H1 (cell line): ENCODE measurements at places on chromosomes 16 and 17. TPM values are rescaled to one million over a fixed set of nuclear protein-coding genes. Genes with fewer than 3 reads are reported as not detected.

GRCh38 chr17:7886227-7887037 is 2.2 kb upstream of the CHD3 start:
- no peak for DNase-seq

GRCh38 chr16:6958184-6958583 is 374.5 kb upstream of the RBFOX1 start:
- no peak for DNase-seq

CD7 gene
- 0.86 and 1.3 TPM in 2 replicates for total RNA-seq

ZC3H7A gene
- 42.5 and 55.9 TPM in 2 replicates for total RNA-seq

SP6 gene
- 1.5 and 1.6 TPM in 2 replicates for total RNA-seq

GRCh38 chr16:78638371-78638770 is 538.9 kb downstream of the WWOX start:
- no peak for DNase-seq

DNA sequence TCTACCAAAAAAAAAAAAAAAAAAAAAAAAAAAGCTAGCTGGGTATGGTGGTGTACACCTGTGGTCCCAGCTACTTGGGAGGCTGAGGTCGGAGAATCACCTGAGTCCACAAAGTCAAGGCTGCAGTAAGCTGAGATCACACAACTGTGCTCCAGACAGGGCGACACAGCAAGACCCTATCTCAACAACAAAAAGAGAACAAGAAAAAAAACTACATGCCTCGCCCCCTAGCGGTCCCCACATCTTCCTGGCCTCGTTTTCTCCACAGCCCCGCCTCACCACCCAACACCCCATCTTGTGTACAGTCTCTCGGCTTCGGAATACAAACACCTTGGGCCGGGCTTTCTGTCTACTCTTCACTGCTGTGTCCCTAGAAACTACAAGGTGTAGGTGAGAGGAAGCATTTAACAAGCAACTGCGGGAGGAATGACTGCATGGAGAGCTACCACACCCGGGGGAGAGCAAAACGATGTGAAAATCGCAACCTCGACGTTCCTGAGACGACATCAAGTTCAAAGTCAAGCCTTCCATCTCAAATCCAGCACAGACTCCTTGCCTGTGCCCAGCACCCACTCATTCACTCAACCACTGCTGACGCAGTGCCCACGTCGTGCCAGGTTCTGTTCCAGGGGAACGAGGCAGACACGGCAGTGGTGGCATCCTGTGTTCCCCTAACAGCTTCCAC is 9.0 kb downstream of the NTAN1 start:
- DNase-seq = no peak

DNA sequence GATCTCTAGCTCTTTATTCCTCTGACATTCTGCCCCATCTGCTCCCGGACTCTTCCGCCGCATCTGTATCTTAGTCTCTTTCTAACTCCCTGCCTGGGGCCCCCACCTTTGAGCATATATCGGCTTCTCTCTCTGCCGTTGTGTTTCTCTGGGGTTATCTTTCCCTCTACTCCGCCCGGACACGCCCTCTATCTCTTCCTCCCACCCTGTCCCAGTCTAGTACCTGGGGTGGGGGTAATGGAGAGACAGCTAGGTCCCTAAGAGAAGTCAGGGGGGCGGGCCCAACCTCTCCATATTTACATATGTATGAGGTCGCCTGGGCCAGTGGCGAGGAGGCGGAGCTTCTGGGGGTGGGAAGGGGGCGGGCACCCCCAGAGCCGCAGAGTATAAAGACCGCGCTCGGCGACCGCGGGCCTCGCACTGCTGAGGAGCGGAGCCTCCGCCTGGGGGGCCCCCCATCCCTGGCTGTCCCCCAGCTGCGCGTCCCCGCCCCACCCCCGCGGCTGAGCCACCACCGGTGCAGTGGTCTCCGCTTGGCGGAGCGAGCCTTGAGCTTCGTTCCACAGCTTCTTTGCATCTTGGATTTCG is at the start of gene ATP1B2:
Gene ATP1B2, plus strand, starts transcription at position 418 of the 588 bp plus-strand sequence. CDS start 593 bp downstream, outside the sequence.
- DNase-seq = peak; percentile 90

DNA sequence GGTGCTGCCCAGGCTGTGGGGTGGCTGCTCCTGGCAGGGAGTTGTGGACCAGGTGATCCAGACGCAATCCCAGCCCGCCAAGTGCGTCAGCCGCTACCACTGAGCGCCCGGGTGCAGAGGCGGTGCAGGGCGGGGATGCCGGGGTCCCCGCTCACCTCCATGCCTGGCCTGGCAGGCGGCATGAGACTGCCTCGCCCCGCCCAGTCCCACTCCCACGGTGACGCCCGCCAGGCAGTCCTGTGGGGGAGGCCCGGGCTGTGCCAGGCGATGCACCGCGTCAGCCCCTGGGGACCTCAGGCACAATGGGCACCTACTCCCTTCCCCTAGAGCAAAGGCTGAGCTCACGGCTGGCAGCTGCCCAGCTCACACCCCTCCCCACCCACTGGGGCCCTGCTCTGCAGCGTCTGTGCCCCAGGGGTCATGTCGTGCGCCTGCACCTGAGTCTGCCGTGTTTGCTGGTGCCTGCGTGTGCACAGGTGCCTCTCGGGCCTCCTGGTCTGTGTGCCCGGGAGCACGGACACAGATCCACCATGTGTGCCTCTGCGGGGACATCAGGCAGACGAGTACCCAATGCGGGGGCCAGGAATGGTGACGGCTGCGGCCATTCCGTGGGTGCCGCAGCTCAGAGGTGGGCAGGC is 5.3 kb downstream of the RPUSD1 start:
- no peak for DNase-seq

TNFSF12 gene
- total RNA-seq = 5.5 and 7.2 TPM in 2 replicates

NPIPB6 gene
- total RNA-seq = 1.9 TPM in 2 replicates

CNTNAP4 gene
- not detected in 2 replicates for total RNA-seq

KRTAP3-3 gene
- not detected in 2 replicates for total RNA-seq

DNA sequence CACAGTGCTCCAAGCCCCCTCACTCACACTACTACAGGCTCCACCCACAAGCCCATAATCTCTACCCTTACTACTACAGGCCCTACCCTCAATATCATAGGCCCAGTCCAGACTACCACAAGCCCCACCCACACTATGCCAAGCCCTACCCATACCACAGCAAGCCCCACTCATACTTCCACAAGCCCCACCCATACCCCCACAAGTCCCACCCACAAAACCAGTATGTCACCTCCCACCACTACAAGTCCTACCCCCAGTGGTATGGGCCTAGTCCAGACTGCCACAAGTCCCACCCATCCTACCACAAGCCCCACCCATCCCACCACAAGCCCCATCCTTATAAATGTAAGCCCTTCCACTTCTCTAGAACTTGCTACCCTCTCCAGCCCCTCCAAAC is 13.8 kb downstream of the RIPOR1 start:
- DNase-seq = no peak

DNA sequence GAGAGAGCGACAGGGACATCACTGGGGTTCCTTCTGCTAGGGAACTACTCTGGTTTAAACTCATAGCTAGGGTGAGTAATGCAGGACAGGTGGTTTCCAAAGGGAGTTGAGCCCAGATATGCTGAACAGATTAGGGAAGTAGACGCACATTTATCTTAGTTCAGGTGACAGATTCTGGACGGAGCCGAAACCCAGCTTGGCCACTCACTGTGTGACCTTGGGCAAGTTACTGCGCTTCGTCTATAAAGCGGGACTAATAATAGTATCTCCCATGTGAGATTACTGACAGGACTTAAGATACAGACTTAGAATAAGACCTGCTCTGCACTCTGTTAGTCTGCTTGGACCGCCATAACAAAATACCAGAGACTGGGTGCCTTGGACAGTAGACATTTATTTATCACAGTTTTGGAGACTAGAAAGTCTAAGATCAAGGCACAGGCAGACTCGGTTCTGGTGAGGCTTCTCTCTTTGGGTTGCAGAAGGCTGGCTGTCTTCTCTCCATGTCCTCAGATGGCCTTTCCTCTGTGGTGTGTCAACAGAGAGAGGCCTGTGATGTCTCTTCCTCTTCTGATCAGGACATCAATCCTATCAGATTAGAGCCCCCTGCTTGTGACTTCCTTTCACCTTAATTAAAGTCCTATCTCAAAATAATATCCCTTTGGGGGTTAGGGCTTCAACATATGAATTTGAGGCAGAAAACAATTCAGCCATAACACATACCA is 12.1 kb downstream of the SCNN1G start:
- no peak for DNase-seq

GRCh38 chr16:14056970-14057369 is 14.1 kb upstream of the MRTFB start:
- no peak for DNase-seq

COX6A2 gene
- not detected in 2 replicates for total RNA-seq

DNA sequence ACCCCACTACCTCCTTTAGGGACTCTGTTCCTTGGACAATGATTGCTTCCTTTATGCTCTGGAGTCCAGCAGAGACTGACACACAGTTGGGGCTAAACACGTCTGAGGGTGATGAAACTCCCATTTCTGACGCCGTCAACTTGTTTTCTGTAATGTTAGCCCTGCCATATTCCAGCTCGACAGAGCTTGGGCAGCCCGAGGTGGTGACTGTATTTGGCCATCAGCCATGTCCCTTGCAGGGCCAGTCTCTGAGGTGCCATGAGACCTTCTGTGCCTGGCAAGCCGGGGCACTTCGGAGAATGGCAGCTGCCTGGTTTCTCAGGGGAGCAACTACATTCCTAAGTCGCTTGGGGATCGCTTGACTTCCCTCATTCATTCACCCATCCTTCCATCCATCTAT is 278.9 kb upstream of the TNRC6C start:
- DNase-seq = no peak

DNA sequence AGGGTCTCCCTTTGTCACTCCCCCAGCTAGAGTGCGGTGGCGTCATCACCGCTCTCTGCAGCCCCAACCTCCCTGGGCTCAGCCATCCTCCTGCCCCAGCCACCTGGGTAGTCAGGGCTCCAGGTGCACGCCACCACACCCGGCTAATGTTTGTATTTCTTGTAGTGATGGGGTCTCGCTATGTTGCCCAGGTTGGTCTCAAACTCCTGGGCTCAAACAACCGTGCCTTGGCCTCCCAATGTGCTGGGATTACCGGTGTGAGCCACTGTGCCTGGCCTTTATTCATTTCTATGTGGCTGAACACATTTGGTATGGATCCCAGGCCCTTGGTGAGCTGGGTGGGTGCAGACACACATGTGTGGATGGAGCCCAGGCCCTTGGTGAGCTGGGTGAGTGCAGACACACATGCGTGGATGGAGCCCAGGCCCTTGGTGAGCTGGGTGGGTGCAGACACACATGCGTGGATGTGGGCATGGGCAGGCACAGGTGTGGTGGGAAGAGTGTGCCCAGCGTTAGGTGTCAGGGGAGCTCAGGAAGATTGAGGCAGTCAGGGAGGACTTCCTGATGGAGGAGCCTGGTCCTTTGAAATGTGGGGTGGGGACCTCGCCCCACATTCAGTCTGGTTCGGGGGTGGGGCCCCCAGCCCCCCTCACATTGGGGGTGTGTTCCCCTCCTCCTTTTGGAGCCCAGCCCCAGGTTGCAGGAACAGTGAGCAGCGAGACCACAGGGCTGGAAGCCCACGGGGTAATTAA is 37.1 kb downstream of the SOX8 start:
- DNase-seq = no peak

GRCh38 chr17:4604111-4604644 is 19.8 kb downstream of the SMTNL2 start:
- DNase-seq = no peak

DNA sequence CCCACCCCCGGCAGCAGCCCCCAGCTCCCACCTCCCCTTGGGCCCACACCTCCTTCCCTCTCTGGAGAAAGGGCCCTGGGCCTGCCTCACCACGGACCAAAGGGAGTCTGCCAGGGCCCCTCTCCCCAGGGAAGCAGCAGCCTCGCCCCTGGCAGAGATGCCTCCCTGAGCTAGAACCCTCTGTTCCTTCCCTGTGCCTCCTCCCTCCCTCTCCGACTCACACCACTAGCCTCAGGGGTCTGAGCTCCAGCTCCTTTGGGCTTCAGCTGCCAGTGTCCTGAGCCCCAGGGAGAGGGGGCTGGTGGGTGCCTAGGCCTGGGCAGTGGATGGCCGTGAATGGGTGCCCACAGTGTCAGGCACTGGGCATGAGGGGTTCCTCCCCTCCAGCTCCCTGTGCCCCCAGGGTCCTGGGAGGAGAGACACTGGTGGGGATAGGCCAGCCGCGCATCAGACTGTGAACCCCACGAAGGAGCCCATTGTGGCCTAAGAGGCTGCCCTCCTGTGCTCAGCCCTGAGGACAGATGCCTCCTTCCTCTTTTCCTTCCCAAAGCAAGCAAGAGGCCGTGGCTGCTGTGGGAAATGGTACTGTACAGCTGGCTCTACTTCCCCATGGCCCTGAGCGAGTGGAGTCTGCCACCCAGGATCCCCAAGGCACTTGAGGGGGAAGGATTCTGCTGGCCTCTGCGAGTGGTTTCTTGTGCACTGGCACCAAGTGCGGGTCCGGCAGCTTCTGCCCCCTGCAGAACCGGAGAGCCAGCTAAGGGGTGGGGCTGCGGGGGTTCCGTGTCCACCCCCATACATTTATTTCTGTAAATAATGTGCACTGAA is 20.7 kb downstream of the MMP15 start:
- no peak for DNase-seq

- no peak for DNase-seq
Observed at GRCh38 chr17:76883744-76884525, 15.7 kb downstream of the MGAT5B start.

- no peak for DNase-seq
Observed at GRCh38 chr16:85227084-85227945, 115.0 kb upstream of the CIBAR2 start.

GRCh38 chr16:85667261-85667660 is 21.5 kb downstream of the GINS2 start:
- DNase-seq = no peak

DNA sequence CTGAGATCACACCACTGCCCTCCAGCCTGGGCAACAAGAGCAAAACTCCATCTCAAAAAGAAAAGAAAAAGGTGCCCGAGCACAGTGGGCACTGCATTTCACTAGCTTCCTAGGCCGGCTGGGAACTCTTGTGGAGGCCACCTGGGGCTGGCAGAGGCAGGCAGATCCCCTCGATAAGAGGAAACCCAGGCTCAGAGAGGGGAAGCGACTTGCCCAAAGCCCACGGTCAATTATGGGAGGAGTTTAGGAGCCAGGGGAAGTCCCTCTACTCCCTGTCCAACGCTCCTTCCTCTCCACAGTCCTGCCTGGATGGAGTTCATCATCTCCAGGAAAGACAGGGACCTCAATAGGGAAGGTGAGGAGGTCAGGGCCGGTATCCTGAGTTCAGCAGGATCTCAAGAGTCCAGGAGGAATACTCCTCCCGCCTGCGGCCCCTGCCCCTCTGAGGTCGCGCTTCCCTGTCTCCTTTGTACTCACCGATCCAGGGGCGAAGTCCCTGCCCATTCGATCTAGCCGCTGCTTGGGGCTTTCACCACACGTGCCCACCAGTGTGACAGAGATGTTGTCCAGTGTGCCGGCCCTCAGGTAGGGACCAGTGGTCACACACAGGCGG is 841 bp downstream of the ALOXE3 start:
- no peak for DNase-seq
